A172 (cell line): ENCODE measurements at places on chromosomes 13 and 19. TPM values are rescaled to one million over a fixed set of nuclear protein-coding genes. Genes with fewer than 3 reads are reported as not detected.

The TMC4 gene
- total RNA-seq, result not detected in 2 replicates

The PLVAP gene
- total RNA-seq, result not detected in 2 replicates

The ZNF222 gene
- total RNA-seq, result 7.2 and 9.0 TPM in 2 replicates

The EML2 gene
- total RNA-seq, result 4.2 and 4.4 TPM in 2 replicates

The YJEFN3 gene
- 0.62 and 1.1 TPM in 2 replicates for total RNA-seq

The CD37 gene
- not detected in 2 replicates for total RNA-seq

The ZNF865 gene
- total RNA-seq, result 0.81 and 1.4 TPM in 2 replicates

The COG3 gene
- total RNA-seq, result 13.7 and 16.9 TPM in 2 replicates

The CDX2 gene
- not detected in 2 replicates for total RNA-seq

DNA sequence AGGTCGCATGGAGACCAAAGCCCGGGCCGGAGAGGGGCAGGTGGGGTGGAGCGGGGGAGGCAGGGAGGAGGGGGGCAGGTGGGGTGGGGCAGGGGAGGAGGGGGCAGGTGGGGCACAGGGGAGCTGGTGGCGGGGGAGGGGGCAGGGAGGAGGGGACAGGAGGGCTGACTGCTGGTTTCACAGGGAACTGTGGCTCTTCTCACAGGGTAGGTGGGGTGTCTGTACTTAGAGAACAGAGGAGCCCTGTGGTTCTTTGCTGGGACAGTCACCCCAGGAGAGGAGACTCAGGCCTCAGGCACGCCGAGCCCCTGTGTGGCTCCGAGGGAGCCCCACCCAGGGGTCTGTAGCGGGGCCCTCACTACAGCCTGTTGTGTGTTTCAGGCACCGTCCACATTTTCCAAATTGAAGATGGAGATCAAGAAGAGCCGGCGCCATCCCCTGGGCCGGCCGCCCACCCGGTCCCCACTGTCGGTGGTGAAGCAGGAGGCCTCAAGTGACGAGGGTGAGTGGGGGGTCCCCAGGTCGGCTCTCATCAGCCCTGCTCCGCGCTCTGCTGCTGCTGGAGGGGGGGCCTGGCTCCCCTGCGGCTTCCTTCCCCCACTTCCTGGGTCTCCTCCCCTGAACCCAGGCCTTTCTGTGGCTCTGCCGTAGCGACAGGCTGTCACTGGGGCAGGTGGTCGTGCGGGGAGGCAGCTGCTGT, 162.7 kb downstream of the KDM4B start:
- no peak for DNase-seq

DNA sequence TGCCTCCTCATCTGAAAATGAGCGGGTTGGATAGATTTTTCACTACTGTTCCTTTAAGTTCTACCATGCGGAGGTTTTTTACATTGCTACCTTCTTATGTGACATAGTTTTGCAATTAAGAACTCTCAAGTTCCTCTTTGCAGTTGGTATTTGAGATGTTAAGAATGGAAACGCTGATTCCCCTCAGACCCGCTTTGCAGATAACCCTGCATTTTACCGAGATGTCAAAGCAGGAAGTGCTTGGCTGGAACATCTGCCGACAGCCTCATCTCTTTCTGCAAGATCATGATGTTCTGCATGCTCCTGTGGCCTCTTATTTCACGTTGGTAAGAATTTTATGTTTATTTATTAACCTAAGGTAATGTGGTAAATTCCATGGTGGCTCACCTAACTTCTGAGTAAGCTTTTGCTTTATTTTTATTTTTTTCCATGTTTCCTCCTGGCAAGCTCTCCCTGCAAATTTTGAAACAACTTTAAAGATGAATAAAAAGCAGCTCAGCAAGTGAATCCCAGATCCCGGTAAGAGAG, 22.5 kb downstream of the PABPC3 start:
- no peak for DNase-seq

- DNase-seq, result no peak
These were observed 894.3 kb downstream of the UQCRFS1 start for GRCh38 chr19:28318469-28319179.

DNA sequence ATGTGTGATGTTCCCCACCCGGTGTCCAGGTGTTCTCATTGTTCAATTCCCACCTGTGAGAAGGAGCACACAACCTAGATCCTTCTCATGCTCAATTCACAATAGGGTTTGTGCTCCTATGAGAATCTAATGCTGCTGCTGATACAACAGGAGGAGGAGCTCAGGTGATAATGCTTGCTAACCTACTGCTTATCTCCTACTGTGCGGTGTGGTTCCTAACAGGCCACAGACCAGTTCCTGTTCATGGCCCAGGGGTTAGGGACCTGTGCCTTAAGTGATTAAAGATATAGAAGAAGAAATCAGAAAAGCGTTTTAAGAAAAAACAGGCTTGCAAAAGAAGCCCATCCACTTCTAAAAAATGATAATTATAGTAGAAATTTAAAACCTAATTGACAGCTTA, 17.5 kb downstream of the DLEU7 start:
- DNase-seq, result no peak

DNA sequence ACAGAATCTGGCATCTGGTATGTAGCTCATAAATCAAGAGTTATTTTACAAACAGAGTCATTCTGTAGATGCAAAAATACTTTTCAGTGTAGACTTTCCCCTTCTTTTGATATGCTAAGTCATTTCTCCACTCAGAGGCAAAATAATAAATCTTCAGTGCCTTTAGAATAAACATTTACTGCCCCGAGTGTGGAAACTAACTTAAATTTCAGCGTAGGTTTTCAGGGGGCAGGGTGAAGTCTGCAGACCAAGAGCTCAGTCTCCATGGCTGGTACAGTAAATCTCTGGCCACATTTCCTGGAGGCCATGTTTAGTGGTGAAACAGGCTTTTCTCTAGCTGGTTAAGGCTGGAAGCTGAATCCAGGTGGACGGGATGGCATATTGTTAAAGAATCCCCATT, 13.1 kb upstream of the ADPRHL1 start:
- DNase-seq, result no peak

GRCh38 chr13:30616927-30617314, 799 bp upstream of the USPL1 start:
- peak; percentile 78 for DNase-seq

DNA sequence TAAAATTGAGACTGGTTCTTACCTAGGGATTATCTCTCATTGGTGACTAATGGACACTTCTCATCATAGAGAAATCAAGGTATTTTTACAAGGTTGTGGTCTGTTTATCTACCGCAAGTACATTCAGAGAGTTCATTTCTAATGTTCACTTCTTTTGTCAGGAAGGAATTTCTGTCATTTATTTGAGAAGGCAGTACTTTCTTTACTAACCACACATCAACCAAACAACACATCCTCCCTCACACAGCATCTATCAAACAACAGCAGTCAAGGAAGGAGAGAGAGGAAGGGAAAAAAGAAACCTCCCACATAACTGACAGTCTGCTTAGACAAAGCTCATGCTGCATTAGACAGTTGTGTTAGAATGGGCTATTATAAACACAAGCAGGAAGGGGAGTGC, 182.3 kb upstream of the KLF12 start:
- DNase-seq, result peak; percentile 53

DNA sequence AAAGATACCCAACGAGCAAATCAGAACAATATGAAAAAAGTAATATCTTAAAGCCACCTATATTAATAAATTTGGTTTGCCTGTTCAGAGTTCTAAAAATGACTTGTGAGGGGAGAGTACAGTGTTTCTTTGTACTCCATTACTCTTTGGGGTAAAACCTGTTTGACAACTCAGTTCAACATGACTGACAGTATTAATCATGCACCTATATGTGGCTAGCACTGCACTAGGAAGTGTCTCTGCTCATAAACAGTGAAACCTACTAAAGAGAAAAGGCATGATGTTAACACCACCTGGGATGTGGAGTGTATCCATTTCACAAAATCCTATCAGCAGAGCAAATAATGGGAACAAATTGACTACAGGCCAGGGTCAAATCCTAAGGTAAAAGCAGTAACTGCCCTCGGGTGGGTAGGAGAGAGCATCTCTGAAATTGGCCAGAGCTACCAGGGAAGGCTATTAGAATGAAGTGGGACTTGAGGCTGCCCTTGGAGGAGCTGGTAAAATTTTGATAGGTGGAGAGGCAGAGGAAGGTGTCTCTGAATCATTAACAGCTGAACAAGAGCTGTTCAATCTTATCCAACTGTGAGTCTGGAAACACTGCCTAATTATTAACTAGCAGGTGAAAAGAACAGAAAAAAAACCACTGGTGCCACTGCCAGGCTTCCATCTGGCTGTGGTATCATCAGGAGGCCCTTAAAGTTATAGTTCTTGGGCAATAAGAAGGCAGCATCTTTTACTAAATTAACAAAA, 365.1 kb downstream of the DNAJC15 start:
- no peak for DNase-seq

- DNase-seq, result no peak
These were observed 30.1 kb downstream of the RCBTB2 start for GRCh38 chr13:48502601-48503319.

GRCh38 chr19:18055967-18056366, 30.8 kb downstream of the IL12RB1 start:
- no peak for DNase-seq

- peak; percentile 12 for DNase-seq
These were observed 99.0 kb downstream of the MYO16 start for GRCh38 chr13:108728370-108728769.

GRCh38 chr13:72170571-72170970, 303.6 kb upstream of the DACH1 start:
- DNase-seq, result no peak

DNA sequence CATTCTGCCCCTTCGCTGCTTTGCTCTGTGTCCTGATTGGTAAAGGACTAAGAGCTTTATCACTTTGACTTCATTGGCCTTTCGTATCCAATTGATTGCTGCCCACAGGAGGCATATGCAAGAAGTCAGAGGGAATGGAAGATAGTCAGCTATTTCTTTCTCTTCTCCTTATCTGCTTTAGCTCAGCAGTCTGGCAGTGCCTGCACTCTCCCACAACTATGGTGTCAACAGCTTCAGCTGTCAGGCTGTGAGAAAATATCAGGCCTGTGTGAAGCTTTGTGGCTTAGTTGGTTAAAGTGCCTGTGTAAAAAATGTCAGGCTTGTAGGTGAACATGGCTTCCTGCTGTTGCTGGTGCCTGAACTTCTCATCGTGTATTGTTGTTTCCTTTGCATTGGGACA, 243.0 kb downstream of the PCDH17 start:
- no peak for DNase-seq

GRCh38 chr13:109145631-109146030, 516.2 kb downstream of the MYO16 start:
- peak; percentile 74 for DNase-seq

- no peak for DNase-seq
These were observed 357.9 kb downstream of the KLF12 start for GRCh38 chr13:73776151-73776785.

DNA sequence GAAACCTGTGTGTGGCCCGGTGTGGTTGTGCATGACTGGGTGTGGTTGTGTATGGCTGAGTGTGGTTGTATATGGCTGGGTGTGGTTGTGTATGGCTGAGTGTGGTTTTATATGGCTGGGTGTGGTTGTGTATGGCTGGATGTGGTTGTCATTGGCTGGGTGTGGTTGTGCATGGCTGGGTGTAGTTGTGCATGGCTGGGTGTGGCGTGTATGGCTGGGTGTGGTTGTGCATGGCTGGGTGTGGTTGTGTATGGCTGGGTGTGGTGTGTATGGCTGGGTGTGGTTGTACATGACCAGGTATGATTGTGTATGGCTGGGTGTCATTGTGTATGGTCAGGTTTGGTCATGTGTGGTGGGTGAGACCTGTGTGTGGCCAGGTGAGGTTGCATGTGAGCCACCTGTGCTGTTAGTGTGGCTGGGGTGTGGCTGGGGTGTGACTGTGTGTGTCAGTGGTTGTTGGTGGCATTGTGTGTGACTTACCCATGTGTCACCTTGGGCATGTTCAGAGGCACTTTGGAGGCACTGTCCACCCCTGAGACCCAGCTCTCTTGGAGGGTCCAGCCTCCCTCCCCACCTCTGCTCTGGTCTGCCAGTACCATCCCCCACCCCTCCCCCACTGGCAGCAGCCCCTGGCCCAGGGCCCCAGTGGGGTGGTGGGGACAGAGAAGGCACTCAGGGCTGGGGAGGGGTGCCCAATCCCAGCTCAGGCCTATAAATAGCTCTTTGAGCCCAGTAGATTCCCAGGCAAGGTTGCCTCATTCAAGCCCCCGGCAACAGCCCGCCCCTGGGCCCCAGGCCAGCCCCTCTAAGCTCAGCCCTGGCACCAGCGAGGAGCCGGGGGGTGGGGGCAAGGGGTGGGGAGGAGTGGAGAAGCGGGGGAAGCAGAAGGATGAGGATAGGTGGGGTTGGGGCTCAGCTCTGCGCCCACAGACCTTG, 3.9 kb upstream of the NCAN start:
- no peak for DNase-seq

DNA sequence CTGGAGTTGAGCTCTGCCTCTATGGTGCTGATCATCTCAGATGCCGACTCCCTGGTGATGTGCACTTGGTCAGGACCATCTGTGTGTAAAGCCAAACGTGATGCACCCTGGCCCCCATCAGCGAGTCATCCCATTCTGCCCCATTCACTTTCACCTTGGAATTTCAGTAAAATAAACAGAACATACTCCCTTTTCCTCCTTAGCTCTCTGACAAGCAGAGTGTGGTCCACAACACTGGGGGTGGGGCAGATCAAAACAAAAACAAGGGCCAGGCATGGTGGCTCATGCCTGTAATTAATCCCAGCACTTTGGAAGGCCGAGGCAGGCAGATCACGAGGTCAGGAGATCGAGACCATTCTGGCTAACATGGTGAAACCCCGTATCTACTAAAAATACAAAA, 12.3 kb downstream of the CEACAM20 start:
- DNase-seq, result no peak

DNA sequence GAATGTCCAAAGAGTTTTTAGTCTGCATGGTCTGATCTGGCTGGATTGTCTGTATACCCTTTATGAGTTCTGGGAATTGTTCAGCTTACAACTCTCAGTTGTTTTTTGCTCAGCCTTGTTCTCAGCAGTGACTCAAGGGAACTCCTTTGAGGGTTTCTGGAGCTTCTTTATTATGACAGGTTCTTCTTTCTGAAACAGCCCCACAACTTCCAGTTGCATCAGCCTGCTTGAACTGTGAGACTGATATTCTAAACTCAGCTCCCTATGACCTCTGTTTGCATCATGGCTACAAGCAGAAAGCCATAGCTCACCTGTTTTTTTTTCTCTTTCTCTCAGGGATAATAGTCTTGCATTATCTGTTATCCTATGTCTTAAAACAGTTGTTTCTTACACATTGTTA, 85.0 kb downstream of the TDRD3 start:
- no peak for DNase-seq

DNA sequence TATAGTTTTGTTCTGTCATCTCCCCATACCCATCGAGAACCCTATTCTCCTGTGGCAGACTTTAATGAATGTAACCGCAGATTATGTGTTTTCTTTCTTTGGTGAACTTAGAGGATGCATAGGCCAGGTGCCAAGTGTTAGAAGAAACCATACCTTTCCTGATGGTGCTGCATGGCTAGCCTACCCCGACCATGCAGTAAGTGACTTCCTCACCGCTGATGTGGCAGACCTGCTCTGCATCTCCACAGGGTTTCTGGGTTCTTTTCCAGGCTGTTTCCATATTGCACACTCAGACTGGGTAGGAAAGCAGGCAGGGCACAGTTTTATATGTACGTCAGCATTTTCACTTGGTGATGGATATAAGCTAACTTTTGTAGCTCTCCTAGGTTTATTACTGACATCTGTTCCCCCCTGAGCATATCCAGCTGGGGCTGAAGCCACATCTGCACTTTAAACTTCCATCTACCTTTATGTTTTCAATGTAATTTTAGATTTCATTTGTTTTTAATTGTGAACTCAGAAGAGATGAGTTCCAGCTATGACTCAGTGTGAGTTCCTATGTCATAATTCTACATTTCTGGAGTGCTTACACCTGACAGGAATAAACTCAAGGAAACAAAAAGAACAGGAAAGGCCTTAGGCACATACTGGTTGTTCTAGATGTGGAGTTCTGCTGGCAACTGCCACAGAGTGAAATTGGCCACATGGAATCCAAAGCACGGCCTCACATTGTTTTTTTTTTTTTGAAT, 42.3 kb downstream of the LRCH1 start:
- DNase-seq, result peak; percentile 21
